ENCODE measurements at places on chromosomes 6 and 20.

DNA sequence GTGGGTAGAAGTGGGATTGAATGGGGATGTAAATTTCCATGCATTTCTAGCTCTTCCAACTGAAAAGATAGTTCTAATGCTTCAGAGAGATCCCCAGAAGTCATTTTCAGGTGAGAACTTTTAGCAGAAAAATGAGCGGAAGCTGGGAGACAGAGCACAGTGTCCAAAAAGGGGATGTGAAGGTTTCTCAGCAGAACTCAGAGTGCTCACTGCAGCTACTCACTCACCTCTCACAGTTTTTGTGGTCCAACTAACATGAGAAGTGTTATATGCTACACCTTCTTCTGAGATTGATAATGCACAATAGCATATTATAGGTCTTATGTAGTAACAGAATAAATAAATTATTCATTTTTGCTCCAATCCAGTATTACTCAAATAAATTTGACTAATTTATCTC, 519.2 kb upstream of the HS3ST5 start:
- DNase-seq = no peak

- DNase-seq = no peak
Measured at GRCh38 chr20:51533291-51534172, 9.0 kb downstream of the NFATC2 start.

DNA sequence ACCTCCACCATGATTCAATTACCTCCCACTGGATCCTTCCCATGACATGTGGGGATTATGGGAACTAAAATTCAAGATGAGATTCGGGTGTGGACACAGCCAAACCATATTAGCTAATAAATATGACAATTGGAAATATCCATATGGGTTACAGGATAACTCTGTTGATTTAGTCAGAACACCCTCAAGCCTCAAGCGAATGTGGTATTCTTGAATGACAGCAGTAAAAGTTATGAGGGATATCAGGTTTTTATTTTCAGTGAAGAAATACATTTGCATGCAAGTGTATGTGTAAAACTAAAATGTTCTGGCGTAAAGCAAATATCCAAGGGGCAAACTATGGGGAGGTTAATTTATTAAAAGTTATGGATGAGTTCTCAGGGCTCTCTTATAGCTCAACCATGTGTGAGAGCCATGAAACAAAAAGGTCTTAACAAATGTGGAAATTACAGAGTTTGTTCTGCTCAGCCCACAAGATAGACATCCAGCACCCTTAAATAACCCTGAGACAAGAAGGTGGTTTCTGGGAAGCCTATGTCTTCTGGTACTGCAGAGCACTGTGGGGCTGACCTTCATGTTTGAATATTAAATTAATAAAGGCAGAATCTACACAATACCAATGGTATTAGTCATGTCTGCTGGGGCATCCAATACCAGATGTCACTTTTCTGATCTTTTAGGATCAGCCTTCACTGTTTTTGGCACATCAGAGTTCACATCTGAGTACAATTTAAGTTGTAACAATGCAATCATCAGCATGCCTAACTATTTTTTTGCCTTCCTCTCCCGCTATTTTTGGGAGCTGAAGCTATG, 370.5 kb upstream of the RSPO3 start:
- DNase-seq = no peak

DNA sequence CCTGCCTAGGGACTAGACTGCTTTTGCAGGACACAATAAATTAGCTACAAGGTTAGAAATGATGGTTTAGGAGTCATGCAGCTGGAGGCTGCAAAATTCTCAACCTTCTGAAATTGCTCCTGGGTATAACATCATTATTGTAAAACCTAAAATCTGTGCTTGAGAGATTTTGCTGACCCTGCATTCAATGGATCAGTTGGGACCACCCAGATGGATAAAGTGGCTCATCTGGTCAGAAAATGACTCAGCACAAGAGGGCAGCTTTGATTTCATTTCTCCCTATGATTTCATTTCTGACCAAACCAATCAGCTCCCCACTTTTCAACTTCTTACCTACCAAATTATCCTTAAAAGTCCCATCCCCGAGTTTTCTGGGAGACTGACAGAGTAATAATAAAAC, 367.3 kb upstream of the AGPAT4 start:
- DNase-seq = no peak

DNA sequence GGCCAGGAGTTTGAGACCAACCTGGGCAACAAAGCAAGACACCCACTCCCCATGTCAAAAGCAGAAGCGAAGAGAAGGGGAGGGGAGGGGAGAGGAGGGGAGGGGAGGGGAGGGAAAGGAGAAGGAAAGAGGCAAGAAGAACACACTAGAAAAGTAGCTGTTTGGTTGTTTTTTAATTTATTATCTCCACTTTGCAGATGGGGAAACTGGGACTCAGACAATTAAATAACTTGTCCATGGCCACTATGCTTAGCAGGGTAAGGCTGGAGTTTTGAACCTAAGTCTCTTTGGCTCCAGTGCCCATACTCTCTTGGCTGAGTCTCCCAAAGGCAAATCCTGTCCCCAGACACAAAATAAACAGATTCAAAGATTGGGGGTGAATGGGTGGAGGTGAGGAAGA, 12.4 kb upstream of the GHRH start:
- DNase-seq = no peak

DNA sequence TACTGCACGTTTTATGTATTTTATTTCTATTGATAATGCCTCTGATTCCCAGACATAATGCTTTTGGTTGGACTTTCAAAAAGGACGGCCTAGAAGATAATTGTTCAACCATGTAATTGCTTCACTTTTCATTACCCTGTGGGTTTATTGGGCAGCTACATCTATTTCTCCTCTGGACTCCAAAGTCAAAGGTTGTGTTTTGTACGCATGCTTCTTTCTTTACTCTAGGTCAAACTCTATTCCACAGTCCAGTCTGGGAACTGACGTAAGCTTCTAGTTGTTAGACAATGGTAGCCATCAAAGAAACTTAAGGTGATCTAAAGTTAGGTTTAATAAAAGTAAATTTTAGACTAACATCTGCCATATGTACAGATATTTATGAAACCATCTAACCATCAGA, 6.6 kb upstream of the SLC17A3 start:
- DNase-seq = no peak

DNA sequence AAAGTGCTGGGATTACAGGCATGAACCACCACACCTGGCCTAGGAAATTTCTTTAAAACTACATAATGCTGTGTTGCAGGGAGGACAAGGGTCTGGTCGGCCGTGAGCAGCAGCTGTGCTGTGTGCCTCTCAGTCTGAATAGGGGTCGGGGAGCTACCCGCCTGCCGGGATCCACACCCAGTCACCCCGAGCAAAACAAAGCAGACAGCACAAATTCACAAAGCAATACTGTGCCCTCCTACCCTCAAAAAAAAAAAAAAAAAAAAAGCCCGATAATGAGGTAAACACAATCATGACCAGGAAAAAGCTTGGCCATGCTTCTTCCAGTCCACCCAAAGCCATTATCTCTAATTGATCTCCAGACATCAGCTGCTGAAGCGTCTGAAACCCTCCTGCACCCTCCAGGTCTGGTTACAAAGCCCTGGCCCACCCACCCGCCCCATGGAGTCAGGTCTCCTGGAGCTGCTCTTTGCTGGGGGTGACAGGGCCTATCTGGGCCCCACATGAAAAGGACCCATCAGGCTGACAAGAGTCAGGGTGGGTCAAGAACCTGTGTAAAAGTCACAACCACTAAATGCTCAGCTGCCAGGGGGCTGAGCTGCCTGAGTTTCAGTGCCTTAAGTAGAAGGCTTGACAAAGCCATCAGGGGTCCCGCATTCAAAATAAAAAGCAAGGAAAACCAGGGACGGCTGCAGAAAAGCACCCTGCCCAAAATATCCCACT, 88.2 kb downstream of the NOL4L start:
- peak; percentile 53 for DNase-seq

GRCh38 chr6:55678330-55679224, 99.6 kb upstream of the HMGCLL1 start:
- no peak for DNase-seq

DNA sequence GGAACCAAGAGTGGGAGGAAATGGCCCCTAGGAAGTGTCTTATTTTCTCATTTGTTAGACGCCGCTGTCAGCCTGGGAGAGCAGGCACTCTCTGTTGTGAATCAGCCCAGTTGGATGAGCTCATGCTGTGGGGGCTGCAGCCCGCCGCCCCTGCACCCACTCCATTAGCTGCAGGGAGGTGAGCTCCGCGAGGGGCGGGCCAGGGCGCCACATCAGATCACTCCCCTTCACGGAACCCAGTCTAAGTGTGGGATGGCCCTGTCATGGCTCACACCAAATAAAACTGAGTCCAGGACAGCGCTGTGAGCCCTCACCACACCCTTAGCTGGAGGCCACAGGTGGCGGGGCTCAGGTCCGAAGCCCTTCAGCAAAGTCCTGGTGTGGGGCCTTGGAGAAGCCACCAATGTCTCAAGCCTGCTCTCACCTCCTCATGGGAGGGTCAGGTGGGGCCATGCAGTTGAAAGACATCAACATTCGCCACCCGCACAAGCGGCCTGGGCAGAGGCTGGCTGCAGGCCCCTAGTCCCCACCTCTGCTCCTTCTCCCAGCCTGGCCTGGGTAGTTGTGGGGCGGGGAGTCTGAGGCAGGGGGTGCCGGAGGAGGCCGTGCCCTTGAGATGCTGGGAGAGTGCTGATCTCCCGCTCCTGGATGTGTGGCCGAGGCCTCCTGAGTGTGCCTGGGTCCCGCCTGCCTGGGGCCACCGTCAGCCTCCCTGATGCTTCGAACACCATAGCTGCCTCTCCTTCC, 66.2 kb upstream of the SLCO4A1 start:
- DNase-seq = no peak

DNA sequence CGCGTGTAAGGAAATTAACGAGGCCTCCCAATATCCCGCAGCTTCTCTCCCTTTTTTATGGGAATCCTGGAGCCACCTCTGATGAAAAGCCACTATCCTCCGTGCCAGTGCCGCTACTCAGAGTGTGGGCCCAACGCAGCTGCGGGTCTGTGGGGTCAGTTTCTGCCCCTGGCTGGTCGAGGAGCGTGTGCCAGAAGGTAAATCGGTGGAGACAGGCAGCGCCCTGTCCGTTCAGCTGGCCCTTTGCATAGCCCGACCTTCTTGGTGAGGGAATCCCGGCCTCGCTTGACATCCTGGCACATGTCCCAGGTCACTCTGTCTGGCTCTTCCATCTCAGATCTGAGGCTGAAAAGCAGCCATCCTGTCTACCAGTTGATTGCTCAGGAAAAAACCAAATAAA, 4.6 kb downstream of the THBS2 start:
- DNase-seq = no peak

DNA sequence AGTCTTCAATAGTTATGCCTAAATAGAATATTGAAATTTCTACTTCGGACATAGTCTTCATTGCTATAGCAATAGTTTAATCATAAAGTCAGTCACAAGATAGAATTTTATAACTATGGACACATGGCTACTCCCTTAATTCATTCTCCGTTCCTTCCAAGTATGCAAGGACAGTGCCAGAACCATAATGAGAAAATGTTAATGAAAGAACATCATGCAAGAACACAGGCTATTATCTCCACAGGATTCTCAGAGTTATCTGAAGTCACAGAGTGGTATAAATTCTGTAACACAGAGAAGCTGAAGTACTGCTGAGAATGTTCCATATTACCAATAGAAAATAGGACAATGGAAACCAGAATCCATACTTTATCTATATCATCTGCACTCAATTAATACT, 826.2 kb downstream of the EPHA7 start:
- no peak for DNase-seq

DNA sequence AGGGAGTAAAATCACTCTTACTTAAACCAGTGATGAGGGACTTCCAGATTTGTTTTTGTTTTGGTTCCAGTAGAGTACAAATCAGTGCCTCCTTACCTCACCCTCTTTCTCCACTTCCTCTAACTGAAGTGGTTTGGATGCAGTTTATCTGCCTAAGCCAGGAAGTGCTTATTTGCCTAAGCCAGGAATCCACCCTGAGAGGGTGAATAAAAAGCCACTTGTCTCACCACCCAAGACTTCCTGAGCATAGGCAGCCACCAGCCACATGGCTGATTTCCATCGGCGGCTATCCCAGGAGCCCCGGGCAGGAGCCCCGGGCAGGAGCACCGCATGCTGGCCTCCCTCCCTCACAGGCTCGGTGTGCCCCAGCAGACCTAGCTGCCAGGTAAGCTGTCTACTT, 12.0 kb downstream of the LRP11 start:
- no peak for DNase-seq

GRCh38 chr6:158270389-158271127, 41.7 kb upstream of the TULP4 start:
- DNase-seq = no peak

GRCh38 chr20:38181207-38181801, 16.2 kb upstream of the TGM2 start:
- no peak for DNase-seq

DNA sequence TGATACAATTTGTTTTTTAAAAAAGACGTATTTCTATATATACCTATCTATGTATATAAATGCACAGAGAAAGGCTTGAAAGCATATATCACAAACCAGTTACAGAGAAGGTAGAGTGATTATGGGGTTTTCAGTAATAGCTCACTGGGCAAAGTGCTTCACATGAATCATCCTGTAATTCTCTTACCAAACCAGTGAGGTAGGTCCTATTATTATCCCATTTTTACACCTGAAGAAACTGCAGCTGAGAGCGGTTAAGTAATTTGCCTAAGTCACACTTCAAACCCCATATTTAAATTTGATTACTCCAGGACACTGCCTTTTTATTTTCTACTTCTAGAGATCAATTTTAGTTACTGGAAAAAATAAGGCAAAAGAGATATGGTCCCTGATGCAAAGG, 4.4 kb downstream of the GSS start:
- DNase-seq = no peak

DNA sequence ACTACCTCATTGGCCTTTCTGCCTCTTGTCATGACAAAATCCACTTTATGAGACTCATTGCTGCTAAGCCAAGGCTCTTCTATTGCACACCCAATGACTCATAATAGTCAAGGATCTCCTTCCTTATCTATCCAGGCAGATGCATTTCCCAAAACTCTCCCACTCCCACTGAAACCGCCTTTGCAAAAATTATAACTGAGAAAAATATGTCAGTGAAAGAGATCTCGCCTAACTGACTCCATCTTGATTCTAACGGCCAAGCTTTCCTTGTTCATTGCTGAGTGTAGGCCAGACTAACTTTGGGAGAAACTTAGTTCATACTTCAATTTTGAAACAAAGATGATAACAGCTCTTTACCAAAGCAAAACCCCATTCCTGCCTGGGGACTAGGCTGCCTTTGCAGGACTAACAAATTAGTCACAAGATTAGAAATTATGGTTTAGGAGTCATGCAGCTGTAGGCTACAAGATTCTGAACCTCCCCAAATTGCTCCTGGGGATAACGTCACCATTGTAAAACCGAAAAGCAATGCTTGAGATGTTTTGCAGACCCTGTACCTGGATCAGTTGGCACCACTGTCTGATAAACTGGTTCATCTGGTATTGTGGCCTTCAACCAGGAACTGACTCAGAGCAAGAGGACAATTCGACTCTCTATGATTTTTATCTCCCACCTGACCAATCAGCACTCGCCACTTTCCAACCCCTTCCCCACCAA, 47.1 kb downstream of the HAO1 start:
- no peak for DNase-seq

GRCh38 chr6:137102851-137103492, 58.2 kb upstream of the IL20RA start:
- DNase-seq = no peak

All from COR-L47 (cell line).